NCI-H1694 (cell line): ENCODE measurements at places on chromosomes 6 and 20.

- DNase-seq: no peak
Measured at GRCh38 chr6:3956054-3956453, 106.9 kb downstream of the FAM50B start.

GRCh38 chr6:53113742-53114141 lies 34.9 kb downstream of the GCM1 start:
- no peak for DNase-seq

GRCh38 chr20:23062632-23063031 lies 13.2 kb upstream of the THBD start:
- no peak for DNase-seq

- no peak for DNase-seq
Measured at GRCh38 chr6:14945461-14946185, 300.2 kb upstream of the JARID2 start.
